NCI-H1092 treated with DMSO at 0.1 percent for 48 hours (cell line): ENCODE measurements at places on chromosomes 2 and 18.

DNA sequence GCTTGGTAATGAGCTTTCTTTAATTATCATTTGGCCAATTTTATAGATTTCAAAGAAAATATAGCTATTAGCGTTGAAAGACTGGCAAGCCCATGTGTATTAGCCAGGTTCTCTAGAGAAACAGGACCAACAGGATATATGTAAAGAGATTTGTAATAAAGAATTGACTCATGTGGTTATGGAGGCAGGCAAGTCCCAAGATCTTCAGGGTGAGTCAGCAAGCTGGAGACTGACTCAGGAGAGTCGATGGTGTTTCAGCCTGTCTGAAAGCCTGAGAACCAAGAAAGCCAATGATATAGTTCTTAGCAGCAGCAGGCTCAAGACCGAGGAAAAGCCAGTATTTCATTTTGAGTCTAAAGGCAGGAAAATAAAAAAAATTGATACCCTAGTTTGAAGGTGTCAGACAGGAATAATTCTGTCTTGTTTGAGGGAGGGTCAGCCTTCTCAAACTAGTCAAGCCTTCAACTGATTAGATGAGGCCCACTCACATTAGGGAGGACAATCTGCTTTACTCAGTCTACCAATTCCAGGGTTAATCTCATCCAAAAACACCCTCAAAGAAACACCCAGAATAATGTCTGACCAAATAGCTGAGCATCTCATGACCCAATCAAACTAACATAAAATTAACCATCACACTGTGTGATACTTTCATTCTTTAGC, 78.3 kb upstream of the CRIM1 start:
- DNase-seq, result no peak

DNA sequence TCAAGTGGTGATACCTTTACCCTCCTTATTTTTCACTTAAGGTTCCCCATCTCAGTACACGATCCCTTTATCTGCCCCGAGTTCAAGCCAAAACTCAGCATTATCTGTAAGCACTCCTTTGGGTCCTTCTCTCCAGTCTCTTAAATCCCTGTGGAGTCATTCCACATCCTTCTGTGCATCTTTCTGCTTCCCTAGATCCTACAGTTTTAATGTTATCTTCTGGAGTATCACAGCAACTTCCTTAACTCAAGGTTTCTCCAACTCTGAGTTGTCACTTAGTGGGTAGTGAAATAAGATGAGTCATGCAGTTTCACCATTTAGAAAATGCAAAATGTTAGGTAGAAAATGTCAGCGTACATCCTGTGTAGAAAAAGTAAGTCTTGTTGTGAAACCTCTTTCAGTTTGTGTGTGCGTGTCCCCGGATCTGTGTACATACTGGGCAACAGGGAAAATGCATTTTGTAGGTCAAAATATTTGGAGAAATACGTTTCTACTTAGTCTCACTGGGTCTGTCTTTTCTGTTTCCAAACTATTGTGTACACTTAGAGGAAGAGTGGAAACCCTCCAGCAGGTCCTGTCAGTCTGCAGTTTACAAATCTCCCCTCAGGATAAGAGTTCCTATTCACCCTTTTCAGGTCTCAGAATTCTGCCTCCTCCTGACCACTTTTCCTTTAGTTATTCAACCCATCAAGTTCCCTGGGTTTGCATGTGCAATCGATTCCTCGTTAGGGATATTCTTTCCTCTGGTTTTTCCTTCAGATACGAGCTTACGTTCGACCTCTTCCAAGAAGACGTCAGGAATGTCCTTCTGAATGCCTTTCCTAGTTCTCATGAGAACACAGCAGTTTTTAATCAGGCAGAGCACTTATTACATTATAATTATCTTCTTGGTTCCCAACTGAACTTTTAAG, 154.8 kb downstream of the TGIF1 start:
- no peak for DNase-seq

DNA sequence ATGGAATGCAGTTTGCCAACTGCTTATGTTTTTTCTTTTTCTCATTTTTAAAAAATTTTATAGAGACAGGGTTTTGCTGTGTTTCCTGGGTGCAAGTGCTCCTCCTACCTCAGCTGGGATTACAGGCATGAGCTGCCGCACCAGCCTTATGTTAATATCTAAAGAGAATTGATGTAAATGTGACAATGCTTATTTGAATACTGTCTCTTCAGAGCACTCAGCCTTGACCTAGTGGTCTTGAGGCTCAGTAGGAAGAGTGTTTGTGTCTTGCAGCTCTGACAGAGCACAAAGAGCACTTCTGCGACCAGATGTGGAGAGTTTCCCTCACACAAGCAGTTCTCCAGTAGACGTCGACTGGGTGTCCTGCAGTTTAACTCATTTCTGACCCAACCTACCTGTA, 55.3 kb downstream of the ARHGEF4 start:
- no peak for DNase-seq

DNA sequence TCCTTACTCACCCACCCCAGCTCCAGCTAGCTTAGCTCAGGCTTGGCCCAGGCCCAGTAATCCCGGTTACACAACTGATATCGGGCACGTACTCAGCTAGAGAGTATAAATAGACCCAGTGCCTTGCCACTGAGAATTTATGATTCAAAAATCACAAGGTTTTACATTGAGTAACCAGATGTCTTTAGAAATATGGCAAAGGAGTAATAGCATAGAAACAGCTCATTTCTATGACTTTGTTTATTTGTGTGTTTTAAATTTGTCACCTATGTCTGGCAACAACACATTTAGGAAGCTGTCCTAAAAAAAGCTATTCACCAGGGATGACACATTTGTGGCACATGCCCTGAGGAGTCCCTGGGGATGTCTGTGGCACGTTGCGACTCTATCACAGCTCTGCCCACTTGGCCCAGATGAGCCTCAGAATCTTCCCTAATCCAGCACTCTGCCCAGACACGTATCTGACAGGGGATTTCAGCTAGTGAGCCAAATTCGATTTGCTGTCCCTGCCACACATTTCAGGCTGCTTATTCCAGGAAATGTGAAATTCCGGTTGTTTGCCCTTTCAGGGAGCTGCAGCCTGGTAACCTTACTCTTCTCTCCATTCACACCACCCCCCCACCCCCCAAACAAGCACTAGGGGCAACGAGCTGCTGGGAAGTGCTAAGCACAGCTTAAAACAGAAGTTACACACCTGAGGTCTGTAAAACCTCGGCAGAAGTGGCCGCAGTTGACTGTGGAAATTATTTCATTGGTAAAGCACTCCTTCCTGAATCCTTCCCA, 85.4 kb upstream of the ZCCHC2 start:
- DNase-seq, result no peak

- no peak for DNase-seq
These were observed 216.9 kb downstream of the ARHGAP15 start for GRCh38 chr2:143345887-143346787.

DNA sequence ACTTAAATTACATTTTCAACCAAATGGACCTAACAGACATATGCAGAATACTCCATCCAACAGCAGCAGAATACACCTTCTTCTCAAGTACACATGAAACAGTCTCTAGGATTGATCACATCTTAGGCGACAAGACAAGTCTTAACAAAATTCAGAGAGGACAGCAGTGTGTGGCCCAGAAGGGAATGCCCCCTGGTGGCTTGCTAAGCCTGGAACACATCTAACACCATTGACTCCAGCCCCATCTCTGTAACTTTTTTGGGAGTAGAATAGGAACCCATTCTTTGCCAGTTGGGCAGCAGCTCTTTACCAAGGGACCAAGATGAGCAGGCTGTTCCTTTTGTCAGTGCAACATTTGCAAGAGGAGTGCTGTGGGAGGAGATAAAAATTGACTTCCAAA, 249.9 kb downstream of the PLCL1 start:
- DNase-seq, result no peak

GRCh38 chr2:237279012-237279768, 134.8 kb downstream of the COL6A3 start:
- no peak for DNase-seq

DNA sequence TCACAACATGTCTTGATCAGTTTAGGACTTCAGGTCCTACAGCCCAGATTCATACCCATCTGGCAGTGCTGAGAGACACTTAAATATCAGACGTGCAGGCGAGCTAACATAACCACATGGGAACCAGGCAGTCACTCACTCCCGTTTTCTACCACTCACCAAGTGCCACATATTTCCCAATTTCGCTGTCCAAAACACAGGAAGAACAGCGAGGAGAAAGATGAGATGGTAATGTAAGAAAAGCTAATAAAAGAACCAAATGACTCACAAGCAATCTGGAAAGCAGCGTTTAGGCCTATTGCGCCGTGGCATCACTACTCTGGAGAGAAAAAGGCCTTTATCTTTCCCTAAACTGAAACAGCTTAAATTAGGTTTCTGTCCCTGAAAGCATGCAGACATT, 647.8 kb upstream of the SLC39A10 start:
- no peak for DNase-seq

- no peak for DNase-seq
These were observed 2.4 kb downstream of the MTCL1 start for GRCh38 chr18:8707556-8708300.

GRCh38 chr2:30155889-30156658, 9.3 kb downstream of the YPEL5 start:
- no peak for DNase-seq

DNA sequence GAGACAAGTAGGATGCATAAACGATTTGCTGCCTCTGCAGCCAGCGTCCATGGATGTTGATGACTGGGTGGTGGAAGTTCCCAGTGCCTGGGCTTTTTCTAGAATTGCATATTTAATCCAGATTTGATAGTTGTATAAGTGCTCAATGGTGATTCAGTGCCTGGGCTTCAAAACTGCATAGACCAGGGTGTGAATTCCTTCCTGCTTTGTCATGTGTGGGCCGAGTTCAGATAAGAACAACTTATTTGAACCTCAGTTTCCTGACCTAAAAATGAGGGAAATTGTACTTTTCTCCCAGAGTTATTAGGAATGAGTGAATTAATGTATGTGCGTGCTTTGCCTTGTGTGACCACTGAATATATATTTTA, 154.6 kb downstream of the WDSUB1 start:
- no peak for DNase-seq

DNA sequence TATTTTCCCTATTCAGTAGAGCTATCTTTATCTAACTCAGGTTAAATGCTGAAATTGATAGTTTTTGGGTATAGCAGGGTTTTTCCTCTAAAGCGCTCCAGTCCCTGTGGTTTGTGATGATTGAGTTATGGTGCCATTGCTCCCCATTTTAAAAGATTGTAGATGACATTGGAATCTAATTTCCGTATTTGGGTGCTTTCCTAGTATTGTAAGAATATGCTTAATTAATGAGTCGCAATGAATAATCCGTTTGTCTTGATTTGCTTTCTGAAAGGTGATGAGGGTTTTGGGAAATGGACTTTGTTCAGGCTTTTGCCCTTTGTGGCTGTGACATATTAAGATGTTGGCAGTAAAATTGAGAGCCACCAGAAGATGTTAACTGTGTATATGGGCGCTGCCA, 3.9 kb downstream of the RPS7 start:
- no peak for DNase-seq

GRCh38 chr2:27039426-27039825, 6.7 kb downstream of the TMEM214 start:
- DNase-seq, result no peak

GRCh38 chr2:102538491-102538890, 65.5 kb downstream of the SLC9A4 start:
- DNase-seq, result no peak

- DNase-seq, result no peak
These were observed 527.7 kb downstream of the SOX11 start for GRCh38 chr2:6219906-6220305.

- no peak for DNase-seq
These were observed 144.5 kb downstream of the RAD51AP2 start for GRCh38 chr2:17373741-17374140.

DNA sequence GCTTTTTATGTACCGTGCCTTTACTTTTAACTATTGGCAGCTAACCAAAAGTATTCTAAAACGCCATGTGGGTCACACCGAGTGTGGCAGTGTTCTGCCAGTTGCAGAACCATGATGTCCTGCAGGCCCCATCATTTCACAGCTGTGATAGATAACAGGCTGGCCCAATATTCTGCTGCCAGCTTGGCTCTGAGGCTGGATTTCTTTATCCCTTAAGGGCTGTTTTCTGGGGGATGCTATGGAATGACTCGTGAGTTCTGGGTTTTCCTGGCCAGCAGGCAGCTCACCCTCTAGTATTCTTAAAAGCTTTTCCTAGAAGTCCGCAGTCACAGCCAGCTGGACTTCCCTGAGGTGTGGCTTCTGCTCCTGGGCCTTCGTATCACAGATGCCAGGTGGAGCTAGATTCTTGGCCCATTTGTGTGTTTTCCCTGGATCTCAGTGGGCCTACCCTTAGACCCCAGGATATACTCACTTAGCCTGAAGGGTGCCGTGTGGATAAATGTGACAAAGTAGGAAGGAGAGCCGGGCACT, 41.0 kb downstream of the FHOD3 start:
- no peak for DNase-seq

- no peak for DNase-seq
These were observed 34.4 kb downstream of the EHD3 start for GRCh38 chr2:31268344-31268743.

- DNase-seq, result no peak
These were observed 44.7 kb downstream of the ANTXR1 start for GRCh38 chr2:69057660-69058059.

DNA sequence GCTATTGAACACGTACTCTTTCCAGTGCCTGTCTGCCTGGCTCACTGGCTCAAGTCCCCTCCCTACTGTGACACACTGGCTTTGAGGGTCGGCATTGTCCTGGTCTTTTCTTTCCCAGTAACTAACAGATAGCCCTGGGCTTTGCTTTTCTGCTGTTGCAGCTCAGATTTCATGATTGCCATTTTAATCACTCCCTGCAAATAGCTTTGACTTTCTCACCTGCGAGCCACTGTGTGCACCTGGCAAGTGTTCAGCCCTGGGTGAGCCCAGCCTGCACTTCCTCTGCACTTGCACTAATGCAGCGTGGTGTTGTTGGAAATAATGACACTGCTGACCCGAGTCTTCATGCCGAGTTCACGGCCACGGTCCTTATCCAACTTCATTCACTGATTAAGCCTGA, 52.9 kb downstream of the DCDC2C start:
- DNase-seq, result peak; percentile 28

DNA sequence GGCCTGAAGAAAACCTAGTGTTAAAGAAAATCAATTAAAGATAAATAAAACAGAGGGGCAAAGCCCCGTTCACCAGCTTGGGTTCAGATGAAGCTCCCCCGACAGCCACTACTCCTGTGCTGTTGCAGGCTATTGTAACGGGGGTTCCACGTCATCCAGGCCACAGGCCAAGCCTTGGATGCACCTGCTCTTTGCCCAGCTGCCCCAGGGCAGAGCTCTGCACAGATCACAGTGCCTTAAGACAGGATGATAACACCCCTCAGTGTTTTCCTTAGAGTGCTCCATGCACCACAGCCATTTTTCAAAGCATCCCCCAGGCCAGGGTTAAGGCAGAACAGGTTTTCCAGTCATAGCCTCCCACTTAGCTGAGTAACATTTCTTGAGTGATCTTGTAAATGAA, 32.0 kb downstream of the FASTKD2 start:
- DNase-seq, result peak; percentile 18

- no peak for DNase-seq
These were observed 6.5 kb upstream of the MTERF4 start for GRCh38 chr2:241108271-241109209.
